Activated CD8-positive, alpha-beta memory T cell treated with anti-CD3 and anti-CD28 coated beads for 1 hour (primary cell): ENCODE measurements at places on chromosomes 5 and 9.

GRCh38 chr5:174307656-174308271 is 262.3 kb downstream of the NSG2 start:
- DNase-seq: no peak

DNA sequence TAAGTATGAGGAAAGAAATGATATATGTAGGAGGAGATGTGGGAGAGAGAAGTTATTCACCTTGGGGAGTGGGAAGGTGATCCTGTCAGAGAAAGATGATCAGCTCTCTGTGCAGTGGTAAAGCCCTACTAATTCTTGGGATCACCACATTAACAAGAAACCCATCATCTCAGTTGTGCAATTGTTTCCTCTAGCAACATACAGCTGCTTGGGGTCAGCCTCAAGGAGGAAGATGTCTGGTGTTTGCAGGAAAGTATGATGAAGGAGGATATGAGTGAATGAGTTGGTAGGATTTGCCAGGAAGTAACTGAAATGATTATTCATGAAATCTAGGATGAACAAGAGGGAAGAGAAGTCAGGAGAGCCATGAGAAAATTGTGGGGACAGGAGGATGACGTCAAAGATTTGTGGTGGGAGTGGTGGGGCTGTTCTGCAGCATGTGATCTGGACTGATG is 50.1 kb downstream of the TNFSF8 start:
- no peak for DNase-seq

GRCh38 chr5:176596069-176596644 is 13.8 kb downstream of the GPRIN1 start:
- no peak for DNase-seq

GRCh38 chr5:161414037-161414436 is 132.5 kb downstream of the GABRB2 start:
- no peak for DNase-seq

GRCh38 chr5:1484730-1485578 is 38.8 kb downstream of the LPCAT1 start:
- no peak for DNase-seq

DNA sequence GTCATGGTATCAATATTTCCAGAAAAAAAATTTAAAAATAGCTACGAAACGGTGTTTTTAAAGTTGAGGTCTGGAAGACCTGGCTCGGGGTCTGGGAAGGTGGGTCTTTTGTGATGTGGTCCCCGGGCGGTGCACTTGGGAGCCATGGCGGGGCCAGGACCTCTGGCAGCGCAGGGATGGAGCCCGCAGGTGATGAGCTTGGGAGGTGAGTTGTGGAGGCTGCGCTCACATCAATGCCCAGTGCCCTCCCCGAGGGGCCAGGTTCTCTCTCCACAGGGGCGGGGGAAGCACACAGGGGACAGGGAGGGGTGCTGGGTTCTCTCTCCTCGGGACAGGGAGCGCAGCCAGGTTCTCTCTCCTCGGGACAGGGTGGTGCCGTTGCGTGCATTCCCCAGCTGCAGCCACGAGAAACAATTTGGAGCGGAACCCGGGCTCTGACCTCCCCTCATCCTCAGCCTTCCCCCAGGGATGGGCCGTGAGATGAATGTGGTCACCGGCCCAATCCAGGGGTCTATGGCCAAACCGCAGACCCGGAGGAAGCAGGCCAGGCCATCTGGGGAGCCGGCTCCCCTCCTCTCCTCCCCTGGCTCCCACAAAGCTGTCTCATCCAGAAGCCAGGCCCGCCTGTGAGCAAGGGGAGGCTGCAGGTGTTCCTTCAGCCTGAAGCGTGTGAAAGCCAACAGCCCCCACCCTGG is 25.8 kb downstream of the DBH start:
- no peak for DNase-seq

DNA sequence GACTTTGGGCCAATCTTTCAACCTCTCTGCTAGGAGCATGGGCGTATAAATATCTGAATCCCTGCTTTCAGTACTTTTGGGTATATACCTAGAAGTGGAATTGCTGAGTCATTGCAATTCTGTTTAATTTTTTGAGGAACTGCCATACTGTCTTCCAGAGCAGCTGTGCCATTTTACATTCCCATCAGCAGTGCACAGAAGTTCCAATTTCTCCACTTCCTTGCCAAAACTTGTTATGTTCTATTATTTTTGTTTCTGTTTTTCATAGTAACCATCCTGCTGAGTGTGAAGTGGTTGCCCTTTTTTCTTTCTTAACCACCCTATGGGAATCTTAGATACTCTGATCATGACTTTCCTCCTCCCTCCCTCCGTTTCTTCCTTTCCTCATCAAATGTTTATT is 11.1 kb upstream of the CCIN start:
- DNase-seq: no peak
